ENCODE measurements at places on chromosomes 6 and 20. TPM values are rescaled to one million over a fixed set of nuclear protein-coding genes. Genes with fewer than 3 reads are reported as not detected.

Gene SLC44A4
- total RNA-seq, result under 0.01 TPM

Gene TAAR8
- not detected for total RNA-seq

Gene CDH22
- total RNA-seq, result 0.13 TPM

Gene SALL4
- total RNA-seq, result 0.26 TPM

Gene HEY2
- under 0.01 TPM for total RNA-seq

Gene MEP1A
- total RNA-seq, result not detected

Gene CLPSL1
- not detected for total RNA-seq

Gene TAGAP
- total RNA-seq, result under 0.01 TPM

Gene DSP
- total RNA-seq, result 42.4 TPM

Measured in dermis microvascular lymphatic vessel endothelial cell (primary cell).